ENCODE measurements at places on chromosomes 11 and 22.
A peak's percentile ranks its signal among the peaks of the same experiment; 100 is the strongest.

DNA sequence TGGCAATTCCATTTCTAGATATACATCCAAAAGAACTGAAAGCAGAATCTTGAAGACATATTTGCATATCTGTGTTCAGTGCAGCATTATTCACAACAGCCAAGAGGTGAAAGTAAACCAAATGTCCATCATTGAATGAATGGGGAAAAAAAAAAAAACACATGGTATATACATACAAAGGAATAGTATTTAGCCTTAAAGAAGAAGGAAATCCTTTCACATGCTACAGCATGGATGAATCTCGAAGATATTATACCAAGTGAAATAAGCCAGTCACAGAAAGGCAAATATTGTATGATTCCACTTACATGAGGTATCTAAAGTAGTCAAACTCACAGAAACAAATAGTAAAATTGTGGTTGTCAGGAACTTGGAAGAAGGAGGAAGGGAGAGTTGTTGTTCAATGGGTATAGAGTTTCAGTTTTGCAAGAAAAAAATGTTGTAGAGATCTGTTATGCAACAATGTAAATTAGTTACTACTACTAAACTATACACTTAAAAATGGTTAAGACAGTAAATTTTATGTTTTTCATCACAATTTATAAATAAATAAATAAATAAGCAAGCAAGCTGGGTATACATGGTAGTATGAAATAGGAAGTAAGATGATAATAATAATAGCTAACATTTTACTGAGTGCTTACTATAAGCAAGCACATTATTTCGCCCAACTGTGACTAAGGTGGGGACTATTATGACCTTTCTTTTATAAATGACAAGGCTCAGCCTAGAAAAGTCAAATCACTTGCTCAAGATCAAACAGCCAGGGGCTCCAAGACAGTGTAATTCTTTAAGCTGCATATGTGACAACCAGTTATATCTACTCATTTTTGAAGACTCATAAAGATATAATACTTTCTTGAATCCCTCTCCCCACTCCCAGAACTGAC, 50.0 kb downstream of the FAM168A start:
- no peak for DNase-seq

DNA sequence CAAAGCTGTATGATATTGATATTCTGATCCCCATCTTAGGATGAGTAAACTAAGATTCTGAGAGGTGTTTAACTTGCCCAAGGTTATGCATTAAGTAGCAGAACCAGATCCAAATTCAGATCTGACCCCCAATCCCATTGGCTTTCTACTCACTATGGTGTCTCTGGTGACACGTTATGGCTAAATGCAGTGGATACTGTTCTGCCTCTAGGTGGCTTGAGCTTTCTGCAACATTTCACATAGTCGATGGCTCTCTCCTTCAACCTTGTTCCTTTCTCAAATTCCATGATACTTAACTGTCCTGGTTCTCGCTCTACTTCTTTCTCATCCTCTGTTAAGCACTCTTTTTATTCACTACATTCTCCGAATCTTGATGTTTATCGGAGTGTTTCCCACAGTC, 9.4 kb downstream of the C11orf97 start:
- no peak for DNase-seq

- no peak for DNase-seq
Measured at GRCh38 chr22:35903571-35904335, 124.9 kb downstream of the RBFOX2 start.

DNA sequence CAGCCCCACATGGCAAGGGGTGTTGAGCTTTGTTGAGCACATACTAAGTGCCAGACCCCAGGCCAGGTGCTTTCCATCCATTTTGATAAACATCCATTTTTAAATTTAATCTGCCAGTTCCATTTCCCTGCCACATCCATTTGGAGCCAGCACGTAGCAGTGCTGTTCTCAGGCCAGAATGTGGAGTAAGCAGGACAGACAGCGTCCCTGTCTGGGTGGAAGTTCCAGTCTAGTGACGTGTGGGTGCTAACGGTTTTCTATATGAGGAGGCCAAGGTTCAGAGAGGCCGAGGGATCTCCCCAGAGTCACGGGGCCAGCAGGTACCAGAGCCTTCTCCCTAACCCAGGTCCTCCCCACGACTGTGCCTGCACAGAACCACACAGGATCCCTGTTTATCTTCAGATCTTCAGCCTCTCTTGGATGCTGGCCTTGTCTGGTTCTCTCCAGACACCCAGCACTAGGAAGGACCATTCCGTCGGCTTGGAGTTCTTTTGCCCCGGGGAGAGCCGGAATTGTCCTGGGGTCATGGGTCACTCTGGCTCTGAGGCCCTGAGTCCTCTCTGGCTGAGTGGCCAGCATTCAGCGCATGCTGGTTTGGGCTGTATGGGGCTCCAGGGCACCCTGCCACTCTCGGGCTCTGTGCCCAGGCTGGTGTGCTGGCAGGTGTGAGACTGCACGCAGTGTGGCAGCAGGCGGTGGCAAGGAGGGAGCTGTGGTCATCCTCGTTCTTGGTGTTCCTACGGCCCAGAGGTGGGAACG, 63.6 kb upstream of the PPARA start:
- no peak for DNase-seq

GRCh38 chr11:132644520-132645239, 887.6 kb downstream of the OPCML start:
- no peak for DNase-seq

GRCh38 chr11:121670805-121671282, 218.1 kb upstream of the SORL1-AS1 start:
- DNase-seq = no peak

DNA sequence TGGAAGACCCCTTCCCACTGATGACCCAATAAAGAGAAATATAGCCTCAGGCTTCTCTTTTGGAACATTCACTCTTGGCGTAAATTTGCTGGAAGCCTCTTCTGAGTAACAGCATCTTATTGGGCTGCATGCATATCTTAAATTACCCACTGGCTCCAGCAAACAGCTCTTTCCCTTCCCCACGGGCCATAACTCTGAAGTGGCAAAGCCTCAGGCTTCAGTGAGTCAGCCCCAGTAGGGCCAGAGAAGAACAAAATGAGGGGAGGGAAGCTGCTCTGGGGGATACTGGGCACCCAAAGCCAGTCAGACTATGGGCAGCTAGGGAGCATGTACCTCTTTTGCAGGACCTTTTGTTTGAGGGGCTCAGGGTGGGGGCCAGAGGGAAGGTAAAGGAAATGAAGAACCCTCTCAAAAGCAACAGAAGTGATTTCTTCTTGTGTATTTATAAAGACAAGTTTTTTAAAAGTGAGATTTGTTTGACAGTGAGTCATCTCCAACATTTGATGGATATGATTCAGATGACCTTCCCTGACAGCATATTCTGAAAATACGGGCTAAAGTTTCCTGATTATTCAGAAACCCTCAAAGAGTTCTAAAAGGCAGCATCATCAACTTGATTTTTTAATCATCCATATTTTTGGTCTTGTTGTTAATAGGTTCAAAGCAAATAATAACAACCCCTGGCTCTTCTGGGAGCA, 203.4 kb downstream of the KIF18A start:
- DNase-seq = no peak

- no peak for DNase-seq
Measured at GRCh38 chr11:10551290-10551592, 10.3 kb upstream of the RNF141 start.

DNA sequence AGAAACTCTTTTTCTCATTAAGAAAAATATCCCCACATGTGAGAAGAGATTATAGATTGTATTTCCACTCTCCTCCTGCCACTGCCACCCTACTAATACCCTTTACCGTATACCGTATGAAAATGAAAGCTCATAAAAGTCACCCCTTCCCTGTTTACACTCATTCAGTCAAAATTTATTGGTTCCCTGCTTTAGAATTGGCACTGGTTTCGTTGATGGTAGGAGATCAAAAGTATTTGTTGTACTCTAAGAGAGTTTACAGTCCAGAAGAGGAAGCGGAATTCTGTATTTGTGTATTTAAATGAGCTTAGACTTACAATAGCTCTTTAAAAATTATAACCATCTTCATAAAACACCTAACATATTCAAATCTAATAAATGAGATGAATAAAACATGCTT, 68.2 kb downstream of the BBOX1 start:
- no peak for DNase-seq

- DNase-seq = no peak
Measured at GRCh38 chr11:26780376-26781085, 58.7 kb upstream of the SLC5A12 start.

- no peak for DNase-seq
Measured at GRCh38 chr11:98772893-98773292, 247.9 kb upstream of the CNTN5 start.

- DNase-seq = no peak
Measured at GRCh38 chr11:103344886-103345285, 235.7 kb downstream of the DYNC2H1 start.

DNA sequence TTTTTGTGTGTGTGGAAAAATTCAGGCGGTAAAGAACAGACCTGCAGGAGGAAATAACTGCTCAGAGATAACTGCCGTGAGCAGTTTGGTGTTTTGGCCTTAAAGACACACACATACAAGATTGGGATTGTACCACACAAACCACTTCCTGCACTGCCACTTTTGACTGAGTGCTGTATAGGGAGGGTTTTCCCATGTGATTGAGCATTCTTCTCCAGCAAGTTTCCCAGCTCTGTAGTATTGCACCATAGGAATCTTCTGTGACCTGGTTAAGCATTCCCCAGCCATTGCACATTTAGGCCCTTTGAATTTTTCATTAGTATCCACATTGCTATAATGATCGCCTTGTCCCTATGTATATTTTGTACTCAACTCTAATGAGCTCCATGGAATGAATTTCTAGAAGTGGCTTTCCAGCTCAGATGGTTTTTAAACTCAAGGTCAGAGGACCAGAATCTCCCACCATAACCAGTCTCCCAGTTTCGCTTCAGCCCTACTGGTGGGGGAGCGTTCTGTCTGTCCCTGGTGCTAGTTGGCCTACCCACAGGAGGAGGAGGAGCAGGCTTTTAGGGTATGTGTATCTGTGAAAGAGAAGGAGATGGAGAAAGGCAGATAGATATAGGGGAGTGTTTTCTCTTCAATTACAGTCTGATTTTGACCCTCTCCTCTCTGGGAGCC, 9.3 kb downstream of the CD82 start:
- DNase-seq = peak; percentile 47

DNA sequence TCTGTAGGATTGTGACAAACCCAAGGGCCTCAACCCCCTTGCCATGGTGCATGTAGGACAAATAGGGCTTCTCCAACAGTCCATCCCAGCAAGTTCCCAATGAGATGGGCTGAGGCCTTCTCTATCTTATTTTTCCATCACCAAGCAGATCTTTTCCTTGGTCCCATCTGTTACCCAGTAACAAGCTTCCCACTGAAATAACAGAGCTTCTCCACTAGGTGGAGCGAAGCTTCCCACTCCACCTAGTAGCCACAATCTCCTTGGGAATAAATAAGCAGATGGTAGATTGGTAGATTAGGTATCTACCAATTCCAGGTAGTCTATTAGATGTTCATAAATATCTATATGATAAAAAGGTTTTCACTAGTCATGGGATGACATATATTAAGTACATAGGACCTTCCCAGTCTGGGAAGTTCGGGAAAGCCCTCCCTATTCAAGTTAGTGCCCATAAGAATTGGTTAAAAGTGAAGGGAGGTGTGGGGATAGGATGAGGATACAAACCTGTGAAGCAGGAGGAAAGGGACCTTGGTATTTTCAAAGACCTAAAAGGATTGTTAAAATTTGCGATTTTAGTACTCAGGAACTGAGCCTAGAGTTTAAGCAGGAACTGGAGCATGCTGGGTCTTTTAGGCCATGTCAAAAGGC, 5.9 kb upstream of the OR52L1 start:
- no peak for DNase-seq

DNA sequence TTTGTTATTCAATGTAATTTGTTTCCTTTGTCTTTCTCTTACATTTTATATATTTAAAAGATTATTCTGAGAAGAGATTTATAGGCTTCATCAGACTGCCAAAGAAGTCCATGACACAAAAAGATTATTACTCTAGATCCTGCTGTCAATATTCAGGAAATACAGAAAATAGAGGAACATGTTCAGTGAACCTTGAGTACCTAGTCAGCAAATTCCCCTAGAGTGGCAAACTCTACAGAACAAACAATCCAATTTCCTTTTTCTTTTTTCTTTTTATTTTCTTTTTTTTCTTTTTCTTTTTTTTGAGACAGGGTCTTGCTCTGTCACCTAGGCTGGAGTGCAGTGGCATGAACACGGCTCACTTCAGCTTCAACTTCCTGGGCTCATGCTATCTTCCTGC, 23.9 kb downstream of the TTC17 start:
- DNase-seq = no peak

GRCh38 chr11:4577761-4578160, 3.8 kb upstream of the OR52I2 start:
- DNase-seq = no peak

- no peak for DNase-seq
Measured at GRCh38 chr22:23065495-23066122, 4.7 kb upstream of the GNAZ start.

GRCh38 chr22:19770349-19771220, 10.0 kb downstream of the TBX1 start:
- DNase-seq = no peak

GRCh38 chr11:101091781-101092180, 37.8 kb downstream of the PGR start:
- DNase-seq = peak; percentile 23

DNA sequence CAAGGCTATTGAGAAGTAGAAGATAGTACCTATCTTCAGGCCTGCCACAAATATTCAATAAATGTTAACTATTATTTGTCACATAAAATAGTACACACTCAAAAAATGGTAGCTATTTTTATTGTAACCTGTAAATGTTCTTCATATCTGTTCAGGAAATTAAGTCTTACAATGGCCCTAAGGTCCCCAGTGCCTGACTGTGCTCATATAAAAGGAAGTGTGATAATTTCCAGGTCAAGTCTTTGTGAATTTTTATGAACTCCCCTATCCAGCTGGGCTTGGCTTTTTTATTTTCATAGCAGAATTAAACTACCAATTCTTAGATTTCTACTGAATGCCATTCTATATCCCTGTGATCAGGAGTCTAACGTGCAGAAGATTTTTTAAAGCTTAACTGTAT, 284.2 kb upstream of the PITPNB start:
- DNase-seq = no peak

- DNase-seq = no peak
Measured at GRCh38 chr11:16778286-16778685, 39.8 kb downstream of the C11orf58 start.

- DNase-seq = peak; percentile 80
Measured at GRCh38 chr22:29071261-29072045, 1.4 kb upstream of the KREMEN1 start.

DNA sequence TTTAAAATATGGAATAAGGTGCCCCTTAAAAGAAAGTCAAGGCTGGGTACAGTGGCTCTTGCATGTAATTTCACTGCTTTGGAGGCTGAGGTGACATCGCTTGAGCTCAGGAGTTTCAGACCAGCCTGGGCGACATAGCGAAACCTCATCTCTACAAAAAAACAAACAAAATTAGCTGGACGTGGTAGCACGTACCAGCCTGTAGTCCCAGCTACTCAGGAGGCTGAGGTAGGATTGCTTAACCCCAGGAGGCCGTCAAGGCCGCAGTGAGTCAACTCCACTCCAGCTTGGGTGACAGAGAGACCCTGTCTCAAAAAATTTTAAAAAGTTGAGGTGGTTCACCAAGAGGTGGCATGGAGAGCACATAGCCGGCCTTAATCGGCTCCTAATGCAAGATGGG, 17.7 kb upstream of the ADORA2A start:
- DNase-seq = no peak

Measured in prostate gland (tissue), 2 donors.